ENCODE measurements at places on chromosomes 16 and 17.

- DNase-seq, result no peak
Observed at GRCh38 chr17:28492352-28493310, 13.5 kb upstream of the FOXN1 start.

- no peak for DNase-seq
Observed at GRCh38 chr17:80992077-80992947, 671 bp downstream of the CHMP6 start.

DNA sequence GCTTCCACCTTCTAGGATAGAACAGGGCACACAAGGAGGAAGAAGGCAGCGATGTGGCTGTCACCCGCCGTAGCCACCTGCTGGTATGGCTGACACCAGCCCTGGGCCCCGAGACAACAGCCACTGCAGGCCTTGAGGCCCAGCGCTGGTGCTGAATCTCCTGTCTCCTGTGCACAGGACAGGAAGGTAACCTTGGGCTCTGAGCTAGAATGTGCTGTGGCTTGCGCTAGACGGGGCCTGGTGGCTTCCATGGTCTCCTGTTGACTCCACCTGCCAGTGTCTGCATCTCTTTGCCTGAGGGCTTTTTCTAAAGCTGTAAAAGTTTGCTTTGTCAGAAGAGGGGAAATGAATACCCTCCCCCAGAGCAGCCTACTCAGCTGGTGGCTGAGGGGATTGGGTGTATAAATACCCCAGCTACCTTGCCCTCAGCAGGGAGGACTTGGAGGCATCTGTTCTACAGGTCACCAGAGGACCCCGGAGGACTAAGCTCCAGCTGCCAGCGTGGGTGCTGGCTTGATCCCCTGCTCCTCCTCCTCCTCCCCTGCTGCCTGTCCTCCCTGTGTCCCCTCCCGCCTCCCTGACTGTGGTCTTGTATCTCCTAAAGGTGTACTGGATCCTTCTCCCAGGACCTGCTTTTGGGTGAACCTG lies 76.1 kb upstream of the SDK2 start:
- no peak for DNase-seq

DNA sequence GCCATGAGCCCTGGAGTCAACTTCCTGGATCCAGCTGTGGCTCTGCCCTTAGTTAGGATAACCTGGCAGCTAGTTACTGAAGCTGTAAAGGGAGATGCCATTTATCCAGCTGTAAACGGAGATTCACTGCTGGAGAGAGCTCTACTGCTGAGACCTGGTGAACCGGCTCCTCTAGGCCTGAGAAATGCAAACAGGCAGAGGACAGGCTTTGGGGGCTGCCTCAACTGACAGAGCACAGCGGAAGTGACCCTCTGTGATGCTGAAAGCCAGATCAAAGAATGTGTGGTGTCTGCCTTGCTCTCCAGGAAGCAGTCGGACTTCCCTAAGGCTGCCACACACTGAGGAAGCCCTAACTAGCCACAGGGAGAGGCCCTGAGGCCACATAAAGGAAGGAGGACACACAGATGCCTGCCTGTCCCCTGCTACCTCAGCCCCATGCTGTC lies 21.9 kb upstream of the GPRC5C start:
- DNase-seq, result no peak

- DNase-seq, result no peak
Observed at GRCh38 chr16:51637770-51638094, 486.7 kb upstream of the SALL1 start.

DNA sequence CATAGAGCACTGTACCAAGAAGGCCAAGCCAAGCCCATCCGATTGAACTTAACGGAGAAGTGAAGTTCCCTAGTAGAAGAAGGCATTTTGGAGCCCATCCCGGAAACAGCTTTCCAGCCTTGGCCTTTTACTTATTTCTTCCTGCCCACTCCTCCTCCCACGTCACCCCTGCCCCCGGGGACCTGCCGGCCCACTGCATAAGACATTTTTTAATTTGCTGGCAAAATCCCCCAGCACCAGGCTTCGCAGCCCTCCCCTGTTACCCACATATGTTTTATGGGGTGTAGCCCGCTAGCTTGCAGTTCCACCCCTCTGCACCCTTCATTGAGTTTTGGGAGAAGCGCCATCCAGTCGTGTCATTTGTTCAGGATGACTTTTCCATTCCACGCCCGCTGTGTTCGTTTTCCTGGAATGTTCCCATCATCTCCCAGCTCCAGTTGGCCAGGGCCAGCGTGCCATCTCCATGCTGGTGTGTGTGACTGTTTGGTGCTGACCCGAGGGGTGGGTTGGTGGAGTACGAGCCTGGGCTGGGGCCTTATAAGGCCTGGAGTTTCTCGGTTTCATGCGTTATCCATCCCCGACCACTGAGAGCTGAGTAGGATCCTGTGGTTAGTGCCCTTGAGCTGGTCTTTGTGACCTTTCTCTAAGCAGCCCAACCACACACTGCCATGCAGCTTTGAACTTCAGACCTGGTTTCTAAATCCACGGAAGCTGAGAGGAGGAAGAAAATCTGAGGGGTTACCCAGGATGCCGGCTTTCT lies 20.0 kb upstream of the TBX2 start:
- DNase-seq, result no peak

- DNase-seq, result no peak
Observed at GRCh38 chr16:21652453-21652852, at the start of gene IGSF6. TSS of gene IGSF6 (minus strand) at chr16:21652608. CDS start at chr16:21652598, 10 bp downstream.

- no peak for DNase-seq
Observed at GRCh38 chr16:85157813-85158742, 45.8 kb upstream of the CIBAR2 start.

DNA sequence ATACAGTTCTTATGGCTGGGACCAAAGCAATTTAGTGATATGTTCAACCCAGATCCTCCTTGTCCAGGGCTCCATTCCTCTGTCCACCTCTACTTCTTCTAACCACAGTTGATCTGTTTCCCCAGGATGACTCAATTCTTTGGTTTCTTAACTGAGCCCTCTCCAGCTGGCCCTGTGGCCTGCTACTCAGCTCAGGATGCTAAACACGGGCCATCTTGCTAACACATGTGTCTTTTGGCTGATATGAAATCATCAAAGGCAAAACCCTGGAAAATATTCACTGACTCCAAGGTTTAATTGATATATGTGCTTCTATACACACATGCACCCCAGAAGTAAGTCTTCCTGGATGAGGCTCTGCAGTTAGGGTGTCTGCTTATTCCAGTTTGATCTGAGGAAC lies 43.8 kb downstream of the SHISA6 start:
- DNase-seq, result no peak

- no peak for DNase-seq
Observed at GRCh38 chr17:38893113-38893512, 23.3 kb downstream of the LASP1 start.

DNA sequence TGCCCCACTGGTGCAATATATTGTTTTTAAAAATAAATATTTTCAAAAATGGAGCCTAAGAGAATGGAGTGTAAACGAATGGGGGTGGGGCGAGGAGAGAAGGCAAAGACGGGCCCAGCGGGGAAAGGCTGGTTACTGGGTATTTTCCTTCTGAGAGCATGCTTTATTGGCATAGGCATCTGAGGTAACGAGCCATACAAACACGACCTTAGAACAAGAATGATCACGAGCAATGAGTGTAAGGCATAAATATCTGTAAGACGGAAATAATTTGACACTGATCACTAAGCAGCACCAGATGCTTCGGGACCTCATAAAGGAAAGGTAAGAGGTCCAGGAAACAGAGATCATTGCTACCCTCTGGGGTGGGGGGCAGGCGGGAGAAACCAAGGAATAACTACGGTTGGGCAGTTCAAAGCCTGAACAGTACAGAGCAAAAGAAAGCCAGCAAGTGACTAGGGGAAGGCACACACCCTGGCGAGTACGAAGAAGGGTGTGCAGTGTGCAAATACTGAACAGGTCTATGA lies 959 bp downstream of the SSH2 start:
- no peak for DNase-seq

DNA sequence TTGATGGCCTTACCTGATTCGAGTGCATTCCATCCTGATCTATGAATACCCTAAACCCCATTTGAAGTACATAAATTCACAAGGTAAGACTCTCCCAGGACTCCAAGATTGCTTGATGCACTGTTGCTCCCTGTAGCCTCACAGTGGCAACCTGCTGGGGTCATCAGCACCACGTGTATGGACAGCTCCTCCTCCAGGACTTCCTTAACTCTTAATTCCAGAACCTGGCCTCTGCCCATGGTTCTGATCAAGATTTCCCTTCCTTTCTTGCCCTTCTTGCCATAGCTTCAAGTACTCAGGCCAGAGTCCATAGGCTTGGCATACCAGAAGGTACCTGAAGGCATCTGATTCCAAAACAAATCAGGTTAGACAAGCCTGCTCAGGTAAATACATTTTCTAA lies 34.0 kb upstream of the NLK start:
- DNase-seq, result no peak

DNA sequence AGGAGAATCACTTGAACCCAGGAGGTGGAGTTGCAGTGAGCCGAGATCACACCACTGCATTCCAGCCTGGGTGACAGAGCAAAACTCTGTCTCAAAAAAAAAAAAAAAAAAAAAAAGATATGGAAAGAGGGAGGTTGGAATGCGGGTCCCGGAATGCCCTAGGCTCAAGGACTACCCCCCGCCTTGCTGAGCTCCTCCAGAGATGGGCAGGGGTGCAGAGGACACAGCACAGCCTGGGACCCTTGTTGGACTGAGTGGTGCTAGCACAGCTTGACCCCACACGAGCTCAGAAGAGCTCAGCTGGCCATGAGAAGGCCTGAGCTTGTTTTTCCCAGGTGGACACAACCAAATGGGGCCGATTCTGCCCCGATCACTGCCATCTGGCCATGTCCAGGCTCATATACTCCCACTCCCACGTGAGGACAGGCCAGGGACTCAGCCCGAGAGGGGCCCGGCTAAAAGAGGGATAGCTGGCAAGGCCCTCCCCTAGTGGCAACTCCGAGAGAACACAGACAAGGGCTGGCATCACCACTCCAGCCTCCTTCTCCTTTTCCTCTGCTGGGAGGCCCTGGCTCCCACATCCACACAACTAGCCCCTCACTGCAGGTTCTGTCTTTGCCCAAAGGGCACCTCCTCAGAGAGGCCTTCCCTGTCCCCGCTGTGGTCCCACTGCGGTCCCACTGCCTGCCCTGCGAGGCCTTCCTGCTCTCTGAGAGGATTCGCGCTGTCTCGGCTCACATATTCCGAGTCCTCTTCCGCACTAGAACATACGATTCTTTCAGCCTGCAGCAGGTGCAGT lies 11.0 kb downstream of the SGCA start:
- no peak for DNase-seq

GRCh38 chr16:28537076-28537475 lies 1.7 kb downstream of the NUPR1 start:
- no peak for DNase-seq

- DNase-seq, result no peak
Observed at GRCh38 chr17:73130977-73131376, 33.8 kb upstream of the SSTR2 start.

DNA sequence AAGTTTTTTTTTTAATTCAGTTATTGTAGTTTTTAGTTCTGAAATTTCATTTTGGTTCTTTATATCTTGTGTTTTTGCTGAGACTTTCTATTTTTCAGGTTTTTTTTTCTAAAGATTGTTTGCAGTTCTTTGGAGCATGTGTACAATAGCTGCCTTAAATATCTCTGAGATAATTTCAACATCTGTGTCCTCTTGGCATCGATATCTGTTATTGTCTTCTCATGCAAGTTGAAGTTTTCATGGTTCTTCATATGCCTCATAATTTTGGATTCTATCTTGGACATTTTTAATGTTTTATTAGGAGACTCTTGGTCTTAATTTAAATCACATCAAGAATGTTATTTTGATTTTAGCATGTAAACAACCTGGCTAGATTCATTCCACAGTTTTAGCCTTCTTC lies 22.8 kb downstream of the COX11 start:
- no peak for DNase-seq

DNA sequence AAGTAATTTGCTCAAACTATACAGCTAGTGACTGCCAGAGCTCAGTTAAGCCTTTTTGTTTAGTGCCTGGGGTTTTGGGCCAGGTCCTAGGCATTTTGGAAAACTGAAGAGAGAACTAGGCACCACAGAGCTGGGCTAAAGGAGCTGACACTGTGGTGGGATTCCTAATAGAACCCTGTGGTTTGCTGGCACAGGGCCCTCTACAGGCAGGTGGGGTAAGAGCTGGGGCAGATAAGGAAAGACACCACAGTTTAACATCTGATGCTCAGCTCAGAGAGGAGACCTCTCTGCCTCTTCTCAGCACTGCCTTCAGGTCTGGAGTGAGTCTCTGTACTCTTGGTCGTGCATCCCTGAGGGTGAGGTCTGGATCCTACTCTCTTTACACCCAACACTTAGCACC lies 121.2 kb downstream of the SNX11 start:
- DNase-seq, result no peak

DNA sequence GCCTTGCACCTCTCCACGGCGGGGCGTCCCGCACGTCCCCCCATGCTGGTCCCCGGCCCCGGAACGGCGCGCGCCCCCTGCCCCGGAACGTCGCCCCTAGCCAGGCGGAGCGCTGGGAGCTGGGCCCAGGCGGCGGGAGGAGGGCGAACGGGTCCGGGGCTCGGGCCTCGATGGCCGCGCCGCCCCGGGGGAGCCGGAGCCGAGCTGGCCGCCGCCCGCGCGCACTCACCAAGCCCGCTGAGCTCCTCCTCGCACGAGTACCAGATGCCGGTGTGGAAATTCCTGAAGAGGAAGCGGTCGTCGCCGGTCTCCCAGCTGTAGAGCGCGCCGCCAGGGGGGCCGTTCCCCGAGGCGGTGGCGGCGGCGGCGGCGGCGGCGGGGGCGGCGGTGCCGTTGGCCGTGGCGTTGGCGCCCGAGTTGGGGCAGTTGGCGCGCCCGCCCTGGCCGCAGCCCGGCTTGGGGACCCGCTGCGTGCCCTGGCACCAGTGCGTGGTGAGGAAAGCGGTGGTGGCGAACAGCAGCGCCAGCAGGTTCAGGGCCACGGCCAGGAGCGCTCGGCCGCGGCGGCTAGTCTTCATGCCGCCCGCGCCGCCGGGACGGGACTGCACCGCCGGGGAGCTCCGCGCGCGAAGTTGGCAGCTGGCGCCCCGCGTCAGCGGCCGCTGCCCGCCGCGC lies 530 bp downstream of the GSG1L start:
- no peak for DNase-seq

GRCh38 chr17:40451420-40451819 lies 8.2 kb downstream of the IGFBP4 start:
- DNase-seq, result no peak

GRCh38 chr17:19379361-19380065 lies 1.2 kb downstream of the MAPK7 start:
- DNase-seq, result no peak

GRCh38 chr17:43900183-43900857 lies 7.0 kb downstream of the MPP2 start:
- DNase-seq, result no peak

GRCh38 chr16:27436921-27437650 lies 35.1 kb downstream of the IL21R start:
- no peak for DNase-seq

GRCh38 chr17:66953630-66954020 lies 10.9 kb upstream of the CACNG4 start:
- DNase-seq, result no peak

GRCh38 chr16:69188236-69188549 lies 1.2 kb downstream of the SNTB2 start:
- no peak for DNase-seq

GRCh38 chr17:41627316-41628072 lies 3.1 kb upstream of the KRT17 start:
- DNase-seq, result no peak

GRCh38 chr16:89502081-89502843 lies 5.9 kb upstream of the SPG7 start:
- DNase-seq, result no peak

Measured in cortex of kidney (tissue), 1 donor.